ENCODE measurements at places on chromosomes 12 and 14.

DNA sequence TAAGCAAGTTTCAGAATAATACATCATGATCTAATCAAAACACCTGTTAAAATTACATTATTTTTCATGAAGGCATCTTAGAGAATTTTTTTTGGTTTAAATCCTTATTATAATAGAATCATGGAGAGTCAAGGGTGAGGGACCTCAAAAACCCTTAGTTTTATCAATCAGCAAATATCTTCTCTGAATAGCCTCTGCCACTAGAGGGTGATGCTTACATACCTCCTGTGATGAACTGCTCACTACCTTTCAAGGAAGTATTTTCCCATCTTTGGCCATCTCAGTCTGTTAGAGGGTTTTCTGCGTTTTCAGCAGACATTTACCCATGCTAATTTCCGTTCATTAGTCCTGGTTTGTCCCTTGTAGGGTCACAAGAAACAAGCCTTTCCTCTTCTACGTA lies 200.2 kb downstream of the TRHDE start:
- DNase-seq: no peak

DNA sequence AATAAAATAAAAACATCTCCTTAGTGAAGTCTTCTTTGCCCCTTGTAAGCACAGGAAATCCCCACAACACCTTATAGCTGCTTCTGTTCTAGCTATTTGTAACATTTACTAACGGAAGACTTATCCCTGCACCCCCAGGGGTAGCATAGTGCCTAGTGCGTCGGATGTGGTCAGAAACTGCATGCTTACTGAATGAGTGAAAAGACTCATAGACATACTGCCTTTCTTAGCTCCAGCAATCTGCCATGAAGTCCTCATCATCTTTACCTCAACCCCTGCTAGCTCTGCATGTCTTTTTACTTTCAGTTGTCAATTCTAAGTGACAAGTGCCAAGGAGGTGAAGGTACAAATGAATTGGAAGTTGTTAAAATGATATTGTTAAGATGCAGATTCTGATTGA lies 12.9 kb downstream of the RIOX1 start:
- DNase-seq: no peak

GRCh38 chr12:48818831-48819590 lies 715 bp downstream of the CACNB3 start:
- DNase-seq: peak; percentile 56

DNA sequence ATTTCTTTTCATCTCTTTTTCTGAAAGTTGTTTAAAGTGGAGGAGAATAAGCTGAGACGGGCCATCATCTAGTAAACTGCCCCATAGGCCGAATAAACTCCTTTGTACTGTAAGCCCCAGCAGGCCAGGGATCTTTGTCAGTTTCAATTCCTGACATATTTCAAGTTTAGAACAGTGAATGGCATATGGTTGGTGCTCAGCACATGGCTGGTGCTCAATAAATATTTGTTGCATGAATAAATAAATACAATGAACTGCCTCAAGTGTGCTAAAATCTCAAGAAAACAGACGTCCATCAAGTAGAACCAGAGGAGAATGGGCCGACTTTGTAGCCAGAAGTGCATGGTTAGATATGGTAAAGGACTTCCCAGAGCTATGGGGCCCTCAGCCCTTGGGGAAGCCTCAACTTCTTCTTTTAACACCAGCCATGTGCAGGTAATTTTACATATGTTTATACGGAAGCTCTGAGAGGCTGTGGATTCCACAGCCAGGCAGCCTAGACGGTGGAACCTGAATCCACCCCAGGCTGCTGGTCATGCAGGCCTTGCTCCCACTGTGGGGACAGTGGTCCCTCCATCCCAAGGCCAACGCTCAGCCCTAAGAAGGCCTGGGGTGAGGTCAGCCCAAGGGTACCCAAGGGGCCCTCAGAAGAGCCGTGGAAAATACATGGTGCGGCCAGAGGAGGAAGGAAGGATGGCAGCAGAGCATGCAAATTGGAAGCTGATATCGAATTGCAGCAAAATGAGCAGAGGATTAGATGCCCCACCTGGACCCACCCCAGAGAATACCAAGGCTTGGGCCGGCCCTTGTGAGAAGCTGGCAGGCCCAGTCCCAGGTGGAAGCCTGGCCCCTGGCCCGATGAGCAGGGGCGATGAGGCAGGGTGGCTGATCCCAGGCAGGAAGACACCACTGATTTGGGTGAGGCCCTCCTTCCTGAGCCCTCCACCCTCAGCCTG lies 8.7 kb upstream of the AQP2 start:
- DNase-seq: no peak

- DNase-seq: no peak
Measured at GRCh38 chr14:43085819-43086218, 1421.3 kb downstream of the FSCB start.

GRCh38 chr14:103716091-103716801 lies 636 bp downstream of the ZFYVE21 start:
- DNase-seq: peak; percentile 38

DNA sequence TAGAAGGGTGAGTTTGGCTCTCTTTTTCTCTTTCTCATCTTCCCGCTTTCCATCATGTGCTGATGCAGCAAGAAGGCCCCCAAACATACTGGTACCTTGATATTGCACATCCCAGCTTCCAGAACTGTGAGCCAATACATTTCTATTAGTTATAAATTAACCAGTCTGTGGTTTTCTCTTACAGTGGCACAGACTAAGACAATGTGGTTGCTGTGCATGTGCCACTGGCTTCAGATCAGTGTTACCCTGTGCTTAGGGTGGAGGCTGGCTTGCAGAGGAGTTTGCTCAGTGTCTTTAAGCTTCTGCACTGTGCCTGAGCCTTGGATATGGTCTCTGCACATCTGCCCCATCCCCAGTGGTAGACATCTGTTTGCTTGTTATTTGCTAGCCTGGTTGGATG lies 5.5 kb downstream of the IFI27L2 start:
- DNase-seq: no peak

- no peak for DNase-seq
Measured at GRCh38 chr14:95518045-95518751, 1.7 kb upstream of the SYNE3 start.

GRCh38 chr12:108446766-108447165 lies 68.3 kb upstream of the FICD start:
- DNase-seq: no peak

DNA sequence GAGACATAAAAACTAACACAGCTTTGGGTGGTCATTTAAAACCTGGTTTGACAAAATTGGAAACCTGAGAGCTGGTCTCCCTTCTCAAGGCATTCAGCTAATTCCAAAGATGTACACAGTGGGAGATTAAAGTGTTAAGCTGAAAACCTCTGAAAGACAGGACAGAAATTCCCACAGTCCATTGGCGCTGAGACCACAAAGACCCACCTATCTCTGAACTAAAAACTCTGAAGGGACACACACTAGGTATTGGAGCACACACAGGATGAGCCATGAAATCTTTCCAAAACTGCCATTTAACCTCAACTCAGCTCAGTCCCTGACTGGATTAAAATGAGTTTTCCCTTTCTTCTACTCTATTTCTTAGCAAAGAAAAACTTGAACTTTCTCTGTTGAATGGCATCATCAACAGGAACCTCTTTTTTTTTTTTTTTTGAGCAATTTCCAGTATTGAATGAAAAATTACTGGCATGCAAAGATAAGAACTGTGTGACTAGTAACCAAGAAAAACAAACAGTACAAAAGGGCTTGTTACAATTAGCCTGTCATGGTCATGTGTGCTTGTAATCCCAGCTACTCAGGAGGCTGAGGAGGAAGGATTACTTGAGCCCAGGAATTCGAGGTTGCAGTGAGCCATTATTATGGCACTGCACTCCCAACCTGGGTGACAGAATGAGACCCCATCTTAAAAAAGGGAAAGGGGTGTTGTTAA lies 82.4 kb downstream of the IPO8 start:
- no peak for DNase-seq

- peak; percentile 78 for DNase-seq
Measured at GRCh38 chr14:103808403-103809001, 38.9 kb downstream of the PPP1R13B start.

DNA sequence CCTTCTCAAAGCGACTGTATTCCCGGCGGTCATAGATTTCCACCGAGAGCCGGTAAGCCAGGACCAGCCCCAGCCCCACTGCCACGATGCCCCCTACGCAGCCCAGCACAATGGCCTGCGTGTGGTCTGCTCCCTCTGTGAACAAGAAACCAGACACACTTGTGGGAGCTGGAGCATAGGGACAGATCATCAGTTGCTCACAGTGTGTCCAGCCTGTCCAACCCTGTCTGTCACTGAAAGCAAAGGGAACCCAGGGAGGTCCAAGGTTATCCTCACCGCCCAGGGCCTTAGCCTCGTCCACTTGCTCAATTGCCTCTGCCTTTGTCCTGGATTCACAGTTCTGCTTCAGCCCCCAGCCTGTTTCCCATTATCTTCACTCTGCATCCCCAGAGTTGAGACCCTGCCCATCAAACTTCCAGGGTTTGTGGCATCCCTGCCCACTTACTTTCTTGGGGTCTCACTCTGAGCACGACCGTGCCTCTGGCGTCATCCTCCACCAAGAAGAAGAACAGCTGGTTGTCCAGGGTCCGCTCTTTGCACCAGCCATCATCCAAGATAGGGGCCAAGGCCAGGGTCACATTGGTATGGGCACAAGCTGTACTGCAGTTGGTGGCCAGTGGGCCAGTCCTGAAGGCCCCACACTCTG lies 11.3 kb upstream of the CSAD start:
- no peak for DNase-seq

GRCh38 chr12:95882080-95882479 lies 23.3 kb downstream of the SNRPF start:
- DNase-seq: no peak

- DNase-seq: no peak
Measured at GRCh38 chr12:56126732-56127239, 1.3 kb upstream of the ESYT1 start.

DNA sequence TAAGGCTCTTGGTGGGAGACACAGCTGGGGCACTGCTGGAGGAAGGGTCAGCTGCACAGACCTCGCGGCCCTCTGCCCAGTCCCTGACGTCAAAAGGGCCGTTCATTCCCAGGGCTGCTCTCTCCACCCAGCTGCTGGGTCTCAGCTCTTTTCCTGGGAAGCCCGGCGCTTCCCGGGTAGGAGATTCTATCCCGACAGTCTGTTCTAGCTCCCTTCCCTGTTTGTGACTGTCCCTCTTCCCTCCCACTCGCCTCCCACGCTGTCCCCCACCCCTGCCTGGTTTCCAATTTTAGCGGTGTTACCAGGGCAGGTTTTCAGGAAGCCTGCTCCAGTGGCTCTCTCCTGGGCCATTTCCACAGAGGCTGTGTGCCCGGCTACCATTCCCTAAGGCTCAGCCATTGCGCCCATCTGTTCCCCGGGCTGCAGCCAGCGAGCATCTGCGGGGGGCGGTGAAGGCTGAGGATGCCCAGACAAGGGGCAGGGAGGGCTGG lies 186.6 kb downstream of the CACNA1C start:
- no peak for DNase-seq

DNA sequence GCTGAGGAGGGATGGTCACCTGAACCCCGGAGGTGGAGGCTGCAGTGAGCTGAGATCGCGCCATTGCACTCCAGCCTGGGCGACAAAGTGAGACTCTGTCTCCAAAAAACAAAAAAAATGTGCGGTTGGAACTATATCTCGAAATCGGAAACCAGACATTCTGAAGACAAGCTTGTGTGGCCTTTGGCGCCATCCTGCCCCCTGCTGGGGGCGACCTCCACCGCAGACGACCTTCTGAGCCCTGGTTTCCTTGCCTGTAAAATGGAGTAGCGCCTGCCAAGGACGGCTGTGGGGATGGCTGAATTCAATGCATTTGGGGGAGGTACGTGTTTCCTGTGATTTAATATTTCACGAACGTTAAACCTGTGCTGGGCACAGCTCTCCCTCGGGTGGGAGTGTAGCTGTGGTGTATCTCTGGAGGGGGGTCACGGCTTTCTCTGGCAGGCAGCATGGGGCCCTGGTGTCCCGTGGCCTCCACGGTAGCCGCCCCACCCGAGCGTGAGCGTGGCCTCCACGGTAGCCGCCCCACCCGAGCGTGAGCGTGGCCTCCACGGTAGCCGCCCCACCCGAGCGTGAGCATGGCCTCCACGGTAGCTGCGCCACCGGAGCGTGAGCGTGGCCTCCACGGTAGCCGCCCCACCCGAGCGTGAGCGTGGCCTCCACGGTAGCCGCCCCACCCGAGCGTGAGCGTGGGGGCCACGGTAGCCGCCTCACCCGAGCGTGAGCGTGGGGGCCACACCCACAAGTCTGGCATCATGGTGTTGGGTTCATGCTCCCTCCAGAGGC lies 55.3 kb downstream of the LRCOL1 start:
- DNase-seq: peak; percentile 61

GRCh38 chr12:75642226-75642625 lies 130.8 kb upstream of the KRR1 start:
- DNase-seq: no peak

DNA sequence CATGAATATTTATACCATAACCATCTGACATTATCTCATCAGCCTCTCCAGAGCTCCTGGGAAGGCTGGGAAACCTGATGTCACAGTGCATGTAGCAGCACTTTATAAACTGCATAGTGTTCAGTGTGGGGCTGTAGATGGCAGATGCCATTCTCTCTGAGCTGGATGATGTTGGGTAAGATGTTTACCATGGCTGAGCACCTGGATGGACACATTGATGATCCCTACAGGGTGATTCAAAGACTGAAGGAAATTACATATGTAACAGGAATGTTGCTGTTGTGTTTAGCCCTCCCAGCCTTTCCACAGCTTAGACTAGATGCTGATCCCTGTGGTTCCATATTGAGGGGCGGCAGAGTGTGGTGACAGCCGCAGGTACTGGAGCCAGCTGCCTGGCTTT lies 37.4 kb downstream of the IFT43 start:
- no peak for DNase-seq

GRCh38 chr12:120367233-120367923 lies 1.6 kb downstream of the MSI1 start:
- DNase-seq: peak; percentile 55

GRCh38 chr14:88853129-88853528 lies 28.7 kb downstream of the TTC8 start:
- no peak for DNase-seq

DNA sequence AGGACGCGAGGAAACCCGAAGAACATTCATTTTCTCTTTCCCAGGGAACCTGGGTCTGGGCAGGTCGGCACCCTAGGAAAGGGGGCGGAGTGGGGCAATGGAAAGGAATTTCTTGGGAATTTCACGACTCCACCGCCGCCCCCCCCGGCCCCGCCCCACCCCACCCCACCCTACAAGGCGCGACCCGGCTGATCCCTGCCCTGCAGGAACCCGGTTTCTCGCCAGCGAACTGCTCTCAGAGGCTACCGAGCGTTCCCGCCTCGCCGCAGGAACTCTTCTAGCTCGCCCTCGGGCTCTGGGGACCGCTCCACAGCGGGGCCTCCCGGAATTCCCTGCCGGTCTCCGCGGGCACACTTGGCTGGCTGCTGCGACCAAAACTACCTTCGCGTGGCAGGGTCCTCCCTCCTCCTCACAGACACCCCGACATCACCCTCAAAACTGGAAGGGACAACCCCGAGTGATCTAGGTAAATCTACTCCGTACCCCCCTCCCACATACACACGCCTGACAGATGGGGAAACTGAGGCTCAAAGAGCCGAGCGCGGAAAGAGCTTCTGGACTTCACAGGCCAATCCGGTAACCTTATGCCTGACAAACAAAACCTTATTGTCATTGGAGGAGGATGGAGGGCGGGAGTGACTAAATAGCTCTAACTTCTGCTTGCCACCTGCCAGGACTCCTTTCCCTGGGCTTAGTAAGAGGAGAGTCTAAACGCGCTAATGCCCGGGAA lies 785 bp upstream of the ACTN1 start:
- DNase-seq: peak; percentile 38

GRCh38 chr12:16949871-16950667 lies 344.1 kb upstream of the LMO3 start:
- DNase-seq: peak; percentile 7

- no peak for DNase-seq
Measured at GRCh38 chr14:89384023-89384422, 33.0 kb downstream of the FOXN3 start.

GRCh38 chr14:54632452-54632851 lies 65.5 kb downstream of the SAMD4A start:
- DNase-seq: no peak
